ENCODE measurements at places on chromosomes 3 and 15.
A peak's percentile ranks its signal among the peaks of the same experiment; 100 is the strongest.

DNA sequence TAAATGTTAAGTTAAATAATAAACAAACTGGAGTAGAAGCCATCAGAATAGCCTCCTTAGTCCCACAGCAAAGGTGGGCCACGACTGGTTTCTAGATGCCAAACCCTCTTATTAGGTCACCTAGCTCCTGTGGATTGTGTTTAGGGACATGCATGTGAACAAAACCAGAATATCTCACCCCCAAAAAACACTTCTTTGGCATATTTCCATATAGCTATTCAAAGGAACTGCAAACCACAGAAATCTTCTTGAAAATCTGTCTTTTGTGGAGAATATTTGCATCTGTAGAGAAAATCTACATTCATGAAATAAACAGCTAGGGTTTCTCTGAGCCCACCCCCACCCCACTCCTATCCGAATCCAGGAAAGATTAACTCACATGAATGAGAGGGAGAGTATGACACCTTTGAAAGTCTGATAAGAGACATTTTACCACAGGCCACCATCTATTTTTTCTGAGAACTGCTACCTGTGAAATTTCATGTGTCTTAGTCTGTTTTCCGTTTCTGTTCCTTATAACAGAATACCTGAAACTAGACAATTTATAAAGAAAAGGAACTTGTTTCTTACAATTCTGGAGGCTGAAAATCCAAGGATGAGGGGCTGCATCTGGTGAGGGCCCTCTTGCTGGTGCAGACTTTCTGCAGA lies 159.4 kb downstream of the NEK10 start:
- DNase-seq = no peak

DNA sequence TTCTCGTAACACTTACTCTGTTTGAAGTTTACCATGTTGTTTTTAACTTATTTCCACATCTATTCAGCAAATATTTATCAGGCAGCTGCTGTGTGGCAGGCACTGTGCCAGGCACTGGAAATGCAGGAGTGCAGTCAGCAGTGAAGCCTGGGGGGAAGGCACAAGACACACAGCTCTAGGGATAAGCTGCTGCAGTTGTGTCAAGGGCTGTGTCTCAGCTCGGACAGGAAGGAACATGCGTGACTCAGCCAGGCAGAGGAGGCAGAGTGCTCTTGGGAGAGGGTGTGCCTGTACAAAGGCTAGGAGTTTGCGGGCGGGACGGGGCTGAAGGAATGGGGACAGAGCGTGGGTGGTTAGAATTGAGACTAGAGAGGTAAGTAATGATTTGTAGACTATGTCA lies 24.7 kb downstream of the LYSMD4 start:
- DNase-seq = no peak

DNA sequence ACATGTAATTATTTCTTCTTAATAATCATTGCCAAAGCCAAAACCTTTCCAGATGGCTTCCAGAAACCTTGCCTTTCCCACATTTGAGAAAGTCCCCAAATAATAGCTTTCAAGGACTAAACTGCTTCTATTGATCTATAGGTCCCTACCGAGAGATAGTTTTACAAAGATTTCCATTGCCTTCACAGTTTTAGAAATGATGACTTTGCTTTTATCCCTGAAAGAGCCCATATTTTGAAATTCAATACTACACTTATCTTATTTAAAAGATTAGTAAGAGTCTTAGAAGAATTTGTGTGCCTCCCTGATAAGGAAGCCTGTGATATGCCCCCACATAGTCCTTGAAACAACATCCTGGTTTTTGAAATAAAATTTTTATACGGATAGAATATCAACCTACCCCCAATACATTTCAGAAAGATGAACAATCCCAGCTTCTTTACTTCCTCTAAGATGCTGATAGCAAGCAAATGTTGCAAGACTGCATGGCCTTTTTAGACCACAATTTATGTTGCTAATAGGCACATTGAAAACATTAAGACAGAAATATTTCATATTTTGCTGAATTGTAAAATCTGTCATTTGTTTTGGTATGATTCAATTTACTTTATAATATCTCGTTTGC lies 146.3 kb downstream of the TMCO5A start:
- DNase-seq = no peak

DNA sequence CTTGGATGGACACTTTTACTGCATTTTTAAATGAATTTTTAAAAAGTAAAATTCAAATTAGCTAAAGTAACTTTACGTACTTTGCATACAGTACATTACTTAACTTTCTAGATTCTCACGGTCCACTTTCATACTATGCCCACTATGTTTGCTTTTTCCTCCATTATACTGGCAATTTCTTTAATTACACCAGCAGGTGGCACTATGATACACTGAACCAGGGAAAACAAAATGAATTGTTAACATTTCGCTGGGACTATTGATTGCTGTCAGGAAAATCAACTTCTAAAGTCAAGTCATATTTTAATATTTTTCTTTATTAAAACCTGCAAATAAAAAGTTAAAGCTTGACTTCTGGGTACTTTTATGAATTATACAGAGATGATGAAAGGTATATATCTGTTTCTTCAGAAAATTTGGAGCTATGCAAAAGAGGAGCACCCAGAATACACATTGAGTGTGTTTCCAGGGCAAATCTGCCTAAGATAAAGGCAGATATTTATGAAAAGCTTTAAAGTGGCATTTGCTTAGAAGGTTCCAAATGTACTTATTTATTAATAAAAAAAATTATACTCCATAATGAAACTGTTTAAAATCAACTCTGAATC lies 21.8 kb upstream of the POU1F1 start:
- peak; percentile 50 for DNase-seq

DNA sequence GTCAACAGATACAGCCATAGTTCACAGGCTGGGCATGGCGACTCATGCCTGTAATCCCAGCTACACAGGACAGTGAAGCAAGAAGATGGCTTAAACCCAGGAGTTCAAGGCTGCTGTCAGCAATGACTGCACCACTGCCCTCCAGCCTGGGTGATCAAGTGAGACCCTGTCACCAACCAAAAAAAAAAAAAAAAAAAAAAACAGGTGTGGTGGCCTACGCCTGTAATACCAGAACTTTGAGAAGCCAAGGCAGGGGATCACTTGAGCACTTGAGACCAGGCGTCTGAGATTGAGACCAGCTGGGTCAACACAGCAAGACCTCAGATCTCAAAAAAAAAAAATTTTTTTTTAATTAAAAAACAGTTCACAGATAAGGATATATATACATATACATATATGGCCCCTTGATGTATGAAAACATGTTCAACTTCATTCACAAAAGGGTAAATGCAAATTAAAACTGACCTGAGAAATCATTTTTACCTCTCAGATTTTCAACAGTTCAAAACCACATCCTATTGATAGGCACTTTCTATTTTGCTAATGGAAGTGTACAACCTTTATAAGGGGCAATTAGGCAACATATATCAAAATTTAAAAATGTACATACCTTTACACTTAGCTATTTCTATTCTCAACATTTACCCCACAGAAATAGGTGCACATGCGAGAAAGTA lies 51.1 kb downstream of the OSBPL10 start:
- DNase-seq = no peak

DNA sequence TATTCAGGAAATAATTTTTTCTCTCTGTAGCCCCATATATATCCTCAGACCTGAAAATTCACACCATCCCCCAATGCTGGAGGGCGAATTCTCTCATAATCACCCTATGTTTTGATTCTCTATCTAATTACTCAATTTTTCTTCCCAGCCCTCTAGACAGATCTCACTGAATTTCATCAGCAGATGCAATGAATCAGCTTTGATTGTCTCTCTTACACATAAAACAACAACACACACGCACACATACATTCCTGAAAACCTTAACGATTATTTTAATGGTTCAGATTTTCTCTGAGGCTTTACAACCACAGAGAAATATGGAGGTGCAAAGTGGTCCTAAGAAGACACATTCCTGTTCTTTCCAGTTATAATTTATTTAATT lies 11.1 kb downstream of the RBMS3 start:
- DNase-seq = no peak

DNA sequence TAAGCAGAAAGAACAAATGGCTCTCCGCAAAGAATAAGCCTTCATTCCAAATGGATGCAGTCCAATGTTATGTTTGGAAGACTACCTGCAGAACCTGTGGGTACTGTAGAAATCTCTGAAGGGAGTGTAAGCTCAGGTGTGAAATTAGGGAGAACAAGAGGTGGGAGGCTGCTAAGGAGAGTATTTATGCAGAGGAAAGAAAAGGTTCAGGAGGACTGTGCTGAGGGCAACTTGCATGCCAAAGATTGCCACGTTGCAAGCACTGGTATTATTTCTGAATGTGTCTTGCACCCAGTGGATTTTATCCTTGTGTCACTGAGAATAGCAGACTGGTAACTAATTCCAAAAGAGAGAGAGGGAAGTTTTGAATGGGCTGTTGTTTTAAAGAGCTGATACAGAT lies 144.1 kb downstream of the ITPR1 start:
- DNase-seq = no peak
